Eye (tissue), 1 donor: ENCODE measurements at places on chromosomes 13 and 19.

- DNase-seq, result peak; percentile 22
Measured at GRCh38 chr13:111323950-111324651, 3.7 kb downstream of the TEX29 start.

DNA sequence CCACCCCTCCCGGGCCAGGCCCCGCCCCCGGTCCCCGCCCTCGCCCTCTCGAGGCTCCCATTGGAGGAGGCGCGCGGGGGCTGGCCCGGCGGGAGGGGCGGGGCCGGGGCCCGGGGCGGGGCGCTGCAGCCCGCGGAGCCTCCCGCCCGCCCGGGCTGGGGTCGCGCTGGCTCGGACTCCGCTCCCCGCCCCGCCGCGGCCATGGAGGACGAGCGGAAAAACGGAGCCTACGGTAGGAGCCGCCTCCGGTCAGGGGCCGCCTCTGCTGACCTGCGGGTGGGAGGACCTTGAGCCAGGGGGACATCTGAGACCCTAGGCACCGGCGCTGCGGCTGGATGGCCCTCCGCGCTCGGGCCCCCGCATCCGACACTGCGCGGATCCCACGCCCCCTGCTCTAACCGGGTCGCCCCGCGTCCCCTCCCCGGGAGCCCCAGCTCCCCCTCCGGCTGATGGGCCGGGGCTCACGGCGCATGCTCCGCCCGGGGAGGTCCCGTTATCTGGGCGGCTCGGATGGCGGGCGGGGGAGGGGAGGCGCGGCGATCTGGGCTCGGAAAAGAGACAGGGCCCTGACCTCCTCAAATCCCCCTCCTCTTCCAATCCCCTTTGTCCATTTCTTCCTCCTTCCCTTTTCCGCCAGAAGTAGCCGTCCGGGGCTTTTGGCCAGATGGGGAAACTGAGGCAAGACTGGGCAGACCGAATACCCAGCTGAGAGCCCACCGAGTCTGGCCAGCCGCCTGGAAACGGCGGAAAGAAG is 15.4 kb upstream of the AP1M2 start:
- DNase-seq, result peak; percentile 92

DNA sequence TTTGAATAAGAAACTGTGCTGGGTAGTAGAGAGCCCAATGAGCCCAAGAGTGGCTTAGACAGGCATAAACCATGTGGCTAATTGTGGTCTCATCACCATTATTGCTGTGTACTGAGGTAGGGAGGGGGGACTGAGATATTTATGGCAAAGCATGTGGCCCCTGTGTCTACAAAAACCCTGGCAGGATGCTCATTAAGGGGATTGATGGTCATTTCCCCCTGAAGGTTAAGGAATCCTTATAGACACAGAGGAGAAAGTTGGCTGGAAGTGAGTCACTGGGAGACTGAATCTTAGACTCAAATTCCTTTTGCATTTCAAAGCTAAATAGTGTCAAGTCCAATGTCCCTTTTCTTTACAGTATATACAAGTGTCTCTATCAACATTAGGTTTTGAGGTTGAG is 9.8 kb upstream of the DACT3 start:
- no peak for DNase-seq

DNA sequence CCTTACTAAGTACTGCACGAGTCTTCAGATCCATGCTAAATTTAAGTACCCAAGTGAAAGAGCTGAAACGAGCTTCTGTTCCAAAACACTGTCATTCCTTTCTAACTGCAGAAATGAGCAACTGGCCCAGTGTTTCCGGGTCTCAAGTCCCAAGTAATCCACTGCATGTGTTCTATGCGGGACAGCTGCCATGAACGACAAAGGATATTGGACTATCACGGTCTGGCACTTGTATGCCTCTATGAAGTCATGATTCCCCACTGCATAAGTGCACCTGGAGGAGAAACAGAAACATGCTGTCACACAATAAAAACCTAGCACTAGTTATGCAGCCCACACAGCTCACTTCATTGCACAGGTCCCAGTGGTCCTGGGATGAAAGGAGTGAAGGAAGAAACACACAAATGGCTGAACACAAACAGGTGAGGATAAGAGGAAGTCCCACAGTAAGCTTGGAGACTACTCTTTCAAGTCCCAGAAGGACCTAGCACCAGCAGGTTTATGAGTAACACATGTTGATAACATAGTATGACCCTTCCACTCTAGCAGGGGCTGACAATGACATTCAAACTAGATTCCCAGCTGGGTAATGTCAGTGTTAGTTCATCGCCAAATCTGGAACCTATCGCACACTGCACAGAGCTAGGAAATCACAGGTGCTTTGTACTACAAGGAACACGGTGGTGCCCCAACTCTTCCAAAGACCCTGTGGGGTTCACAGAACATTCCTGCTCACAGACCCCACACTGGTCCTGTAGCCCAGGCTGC is 11.3 kb downstream of the PCID2 start:
- DNase-seq, result no peak

- peak; percentile 61 for DNase-seq
Measured at GRCh38 chr13:93771227-93771626, 544.6 kb downstream of the GPC6 start.

DNA sequence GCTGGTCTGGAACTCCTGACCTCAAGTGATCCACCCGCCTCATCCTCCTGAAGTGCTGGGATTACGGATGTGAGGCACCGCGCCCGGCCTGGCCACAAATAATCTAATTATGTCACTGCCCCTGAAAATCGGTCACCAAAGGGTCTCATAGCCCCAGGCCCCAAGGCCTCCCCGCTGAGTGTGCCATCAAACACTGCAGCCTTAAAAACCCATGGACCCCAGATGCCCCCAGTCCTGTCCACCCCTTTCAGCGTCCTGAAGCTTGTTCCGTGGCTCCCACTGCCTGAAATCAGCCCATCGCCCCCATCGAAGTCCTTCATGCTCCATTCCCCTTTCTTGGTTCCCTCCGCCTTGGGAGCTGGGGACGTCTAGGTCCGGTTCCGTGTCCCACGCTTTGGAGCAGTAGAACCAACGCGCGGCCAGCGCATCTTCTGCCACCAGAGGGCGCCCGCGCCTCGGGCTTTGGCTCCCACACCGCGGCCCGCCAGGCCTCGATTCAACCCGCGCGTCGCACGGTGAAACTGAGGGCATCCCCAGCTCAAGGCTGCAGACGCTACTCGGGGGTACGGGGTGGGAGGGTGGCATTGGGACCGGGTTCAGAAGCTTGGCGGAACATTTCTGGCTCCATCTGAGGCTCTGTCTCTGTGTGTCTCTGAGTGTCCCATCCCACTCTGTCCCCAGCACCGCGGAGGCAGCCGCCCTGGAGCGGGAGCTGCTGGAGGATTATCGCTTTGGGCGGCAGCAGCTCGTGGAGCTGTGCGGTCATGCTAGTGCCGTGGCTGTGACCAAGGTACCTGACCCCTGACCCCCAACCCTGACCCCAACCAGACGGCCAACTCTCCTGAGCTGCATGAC is 3.5 kb downstream of the YJEFN3 start:
- DNase-seq, result peak; percentile 90

- no peak for DNase-seq
Measured at GRCh38 chr13:61162106-61162505, 253.5 kb downstream of the PCDH20 start.

DNA sequence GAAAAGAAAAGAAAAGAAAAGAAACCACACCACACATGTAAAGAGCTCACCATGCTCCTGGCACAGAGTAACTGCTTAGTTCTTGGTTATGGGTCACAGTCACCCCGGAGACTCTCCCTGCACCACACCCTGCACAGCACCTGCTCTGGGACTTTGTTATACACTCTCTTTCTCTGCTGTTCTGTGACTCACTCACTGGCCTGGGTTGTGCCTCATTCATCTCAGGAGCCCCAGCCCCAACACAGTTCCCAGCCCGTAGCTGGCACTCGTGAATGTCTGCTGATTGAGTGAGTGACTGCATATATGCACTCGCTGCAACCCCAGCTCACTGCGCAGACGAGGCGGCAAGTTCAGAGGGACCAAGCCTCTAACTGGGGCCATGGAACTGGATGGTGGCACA is 22.9 kb upstream of the ZNF507 start:
- no peak for DNase-seq

GRCh38 chr19:48623556-48624066 is 4.3 kb downstream of the SPHK2 start:
- DNase-seq, result no peak

GRCh38 chr13:75839406-75839805 is 203.3 kb downstream of the LMO7 start:
- DNase-seq, result no peak

GRCh38 chr19:18173054-18173571 is 500 bp upstream of the IFI30 start:
- DNase-seq, result no peak

- peak; percentile 34 for DNase-seq
Measured at GRCh38 chr13:45892513-45892912, 41.0 kb upstream of the SIAH3 start.

- DNase-seq, result peak; percentile 85
Measured at GRCh38 chr19:13781547-13781946, 7.3 kb downstream of the C19orf53 start.

GRCh38 chr19:39473443-39473960 is 7.1 kb upstream of the TIMM50 start:
- no peak for DNase-seq

- no peak for DNase-seq
Measured at GRCh38 chr13:105200181-105200580, 1335.3 kb downstream of the EFNB2 start.

DNA sequence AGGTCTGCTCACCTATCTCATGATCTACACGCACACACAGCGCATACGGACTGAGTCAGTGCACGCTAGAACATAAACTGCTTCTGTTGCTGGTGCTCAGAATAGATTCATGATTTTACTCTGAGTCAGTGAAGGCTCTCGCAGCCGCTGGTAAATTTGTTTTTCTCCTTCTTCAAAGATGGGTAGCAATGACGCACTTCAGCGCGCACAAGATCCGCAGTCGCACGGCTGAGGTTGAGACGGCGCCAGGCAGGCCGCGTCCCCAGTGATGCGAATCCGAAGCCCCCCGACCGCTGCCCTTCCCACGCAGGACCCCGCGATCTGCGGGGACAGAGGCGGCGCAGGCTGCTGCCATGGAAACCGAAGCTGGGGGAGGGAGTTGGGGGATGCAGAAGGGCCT is 103.7 kb upstream of the USP29 start:
- DNase-seq, result no peak

GRCh38 chr13:91135968-91136367 is 211.5 kb upstream of the MIR17HG start:
- DNase-seq, result peak; percentile 37

DNA sequence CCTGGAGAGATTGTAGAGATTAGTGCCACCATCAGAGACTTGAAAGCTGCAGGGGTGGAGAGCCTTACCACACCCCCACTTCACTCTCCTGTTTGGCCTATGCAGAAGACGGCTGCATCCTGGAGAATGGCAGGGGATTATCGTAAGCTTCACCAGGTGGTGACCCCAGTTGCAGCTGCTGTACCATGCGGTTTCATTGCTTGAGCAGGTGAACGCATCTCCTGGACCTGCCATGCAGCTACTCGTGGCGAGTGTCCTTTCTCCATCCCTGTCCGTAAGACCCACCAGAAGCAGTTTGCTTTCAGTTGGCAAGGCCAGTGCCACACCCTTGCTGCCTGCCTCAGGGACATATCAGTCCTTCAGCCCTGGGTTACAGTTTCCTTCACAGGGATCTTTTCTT is 21.2 kb downstream of the PPP5C start:
- DNase-seq, result no peak

- peak; percentile 74 for DNase-seq
Measured at GRCh38 chr13:20159646-20160305, 1.1 kb downstream of the GJA3 start.

GRCh38 chr19:17109962-17110598 is 34.5 kb downstream of the MYO9B start:
- no peak for DNase-seq

- peak; percentile 96 for DNase-seq
Measured at GRCh38 chr19:18416778-18417249, 2.4 kb upstream of the SSBP4 start.

DNA sequence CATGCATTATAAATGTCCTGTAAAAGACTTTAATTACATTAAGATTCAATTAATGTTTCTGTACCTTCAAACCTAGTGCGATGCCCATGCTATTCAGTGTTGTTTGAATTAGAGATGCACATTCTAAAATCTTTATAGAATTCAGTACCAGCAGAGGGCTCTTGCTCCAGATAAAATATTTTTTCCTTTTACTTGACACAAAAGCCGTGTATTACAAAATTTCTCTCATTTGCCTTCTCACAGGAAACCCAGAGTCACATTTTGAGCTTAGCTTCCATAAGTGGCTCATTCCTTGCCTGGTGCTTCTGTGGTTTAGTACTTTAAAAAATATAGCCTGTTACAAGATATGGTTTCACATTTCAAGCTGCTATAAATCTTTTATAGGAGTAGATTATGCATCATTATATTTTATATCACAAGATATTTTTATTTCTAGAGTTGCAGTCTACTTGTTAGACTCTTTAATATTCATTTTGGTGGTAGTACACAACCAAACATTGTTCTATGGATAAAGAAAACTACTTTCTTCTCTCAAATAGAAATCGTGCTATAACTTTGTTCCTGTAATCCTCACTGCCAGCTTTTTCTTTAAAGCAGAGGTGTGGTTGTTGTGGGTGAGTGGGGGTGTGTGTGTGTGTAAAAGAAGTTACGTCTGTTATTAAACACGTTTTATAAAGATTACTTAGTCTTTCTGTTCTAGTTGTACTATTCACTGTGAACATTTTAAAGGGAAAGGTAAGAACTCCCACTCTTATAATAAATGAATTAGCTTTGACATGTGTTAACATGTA is 101.4 kb downstream of the RNF17 start:
- no peak for DNase-seq

- no peak for DNase-seq
Measured at GRCh38 chr13:40410315-40410714, 256.1 kb downstream of the FOXO1 start.

DNA sequence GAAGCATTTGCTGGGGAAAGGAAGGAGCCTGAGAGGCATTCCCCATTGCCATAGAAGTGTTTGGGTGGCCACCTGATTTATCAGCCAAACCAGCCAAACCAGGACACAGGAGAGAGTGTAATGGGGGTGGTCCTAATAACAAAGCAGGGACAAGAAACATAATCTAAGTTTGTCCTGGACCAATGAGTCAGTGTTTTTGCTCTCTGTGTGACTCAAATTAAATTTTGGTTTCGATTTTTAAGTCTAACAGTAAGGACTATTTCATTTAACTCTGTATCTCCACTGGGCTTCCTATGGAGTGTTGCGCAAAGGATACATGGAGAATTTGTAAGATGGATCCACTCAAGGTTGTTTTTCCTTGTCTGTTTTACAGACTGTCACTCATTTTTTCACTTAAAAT is 19.5 kb upstream of the TRPC4 start:
- no peak for DNase-seq
